ENCODE measurements at places on chromosomes 5 and 9.

DNA sequence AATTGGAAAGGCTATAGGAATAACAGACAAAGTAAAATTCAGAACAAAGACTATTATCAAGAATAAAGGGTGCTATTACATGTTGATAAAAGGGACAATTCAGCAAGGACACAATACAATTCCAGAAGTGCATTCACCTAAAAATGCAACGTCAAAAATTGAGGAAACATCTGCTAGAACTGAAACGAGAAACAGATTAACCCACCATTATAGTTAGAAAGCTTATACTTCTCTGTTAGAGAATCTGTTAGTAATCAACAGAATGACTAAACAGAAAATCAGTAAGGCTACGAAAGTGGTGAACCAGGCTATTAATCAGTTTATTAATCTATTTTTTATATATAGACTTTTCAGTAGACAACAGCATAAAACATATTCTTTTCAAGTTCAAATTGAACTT is 14.8 kb downstream of the FCN1 start:
- DNase-seq = no peak

GRCh38 chr5:57174890-57175510 is 1.1 kb downstream of the GPBP1 start:
- DNase-seq = no peak

- DNase-seq = no peak
Measured at GRCh38 chr9:1460143-1460769, 410.1 kb downstream of the DMRT2 start.

- DNase-seq = no peak
Measured at GRCh38 chr5:139188558-139189270, 9.5 kb downstream of the SIL1 start.

DNA sequence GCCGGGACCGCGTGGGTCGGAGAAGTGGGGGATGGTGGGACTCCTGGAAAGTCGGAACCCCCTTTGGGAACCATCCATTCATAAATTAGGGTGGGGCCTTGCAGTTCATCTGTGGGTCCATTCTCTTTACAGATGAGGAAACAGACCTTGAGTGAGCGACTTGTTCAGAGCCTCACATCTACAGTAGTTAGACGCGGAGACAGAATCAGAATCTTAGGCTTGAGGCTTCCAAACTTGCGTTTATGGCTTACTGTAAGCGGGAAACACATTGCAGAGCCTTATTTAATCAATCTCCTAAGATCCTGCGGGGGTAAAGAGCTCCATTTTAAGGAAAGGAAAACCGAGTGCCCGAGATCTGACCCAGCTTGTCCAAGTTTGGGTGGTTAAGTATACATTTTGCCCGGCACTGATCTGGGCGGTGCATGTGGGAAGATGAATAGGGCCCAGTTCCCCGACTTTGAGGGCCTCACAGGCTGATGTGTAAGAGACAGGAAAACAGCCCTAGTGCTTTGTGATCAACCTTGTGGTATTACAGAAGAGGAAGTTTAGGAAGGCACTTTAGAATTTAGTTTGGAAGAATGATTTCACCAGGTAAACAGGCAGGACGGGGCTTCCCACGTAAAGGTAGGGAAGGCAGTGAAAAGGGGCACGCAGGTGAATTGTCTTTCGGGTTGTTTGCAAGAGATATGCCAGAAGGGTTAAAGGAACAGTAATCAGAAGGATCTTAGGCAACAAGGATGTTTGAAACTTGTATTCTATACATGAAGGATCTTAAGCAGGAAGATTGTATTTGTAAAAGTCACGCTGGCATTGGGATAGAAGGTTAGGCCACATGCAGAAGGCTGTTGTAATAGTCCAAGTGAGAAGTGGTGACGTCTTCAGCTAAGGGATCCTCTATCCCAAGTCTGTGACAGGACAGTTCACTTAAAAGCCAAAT is 744 bp downstream of the TARS1 start:
- no peak for DNase-seq

GRCh38 chr9:112911736-112912135 is 21.1 kb upstream of the SLC46A2 start:
- no peak for DNase-seq

DNA sequence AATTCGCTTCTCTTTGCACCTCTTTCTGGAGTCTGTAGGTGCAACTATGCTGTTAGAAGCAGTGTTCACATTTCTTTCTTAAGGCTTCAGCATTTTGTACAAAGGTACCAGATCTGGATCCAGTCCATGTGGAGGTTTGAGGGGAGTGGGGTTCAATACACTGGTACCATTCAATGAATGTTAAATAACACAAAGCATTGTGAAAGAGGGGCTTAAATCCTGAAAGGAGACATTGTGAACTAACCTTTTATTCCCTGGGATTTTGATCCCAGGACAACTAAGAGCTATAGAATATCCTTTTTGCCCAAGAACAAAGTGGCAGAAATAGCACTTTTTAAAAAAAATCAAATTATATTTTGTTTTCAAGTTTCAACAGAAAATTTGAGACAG is 107.7 kb upstream of the VCAN start:
- no peak for DNase-seq

DNA sequence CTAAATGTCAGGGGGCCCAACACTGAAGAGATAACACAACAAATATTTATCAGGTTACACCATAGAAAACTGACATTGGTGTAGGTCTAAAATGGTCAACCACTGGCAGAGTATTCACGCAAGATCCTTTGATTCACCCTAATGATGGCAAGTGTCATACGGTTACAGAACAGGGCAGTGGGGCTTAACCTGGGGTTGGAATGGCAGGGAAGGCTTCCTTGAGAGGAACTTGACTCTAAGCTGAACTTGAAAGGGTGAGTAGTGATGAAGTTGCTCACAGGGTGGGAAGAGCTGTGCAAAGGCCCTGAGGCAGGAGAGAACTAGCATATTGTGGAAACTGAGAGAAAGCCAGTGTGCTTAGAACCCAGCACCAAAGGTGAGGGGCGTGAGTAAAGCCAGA is 97.1 kb upstream of the MVB12B start:
- no peak for DNase-seq

GRCh38 chr9:76911971-76912370 is 6.1 kb upstream of the PRUNE2 start:
- DNase-seq = no peak

- no peak for DNase-seq
Measured at GRCh38 chr5:95027151-95027721, 257.7 kb downstream of the MCTP1 start.

GRCh38 chr5:170151097-170151831 is 45.6 kb downstream of the FOXI1 start:
- no peak for DNase-seq

- DNase-seq = no peak
Measured at GRCh38 chr9:14661421-14662059, 31.7 kb downstream of the ZDHHC21 start.

DNA sequence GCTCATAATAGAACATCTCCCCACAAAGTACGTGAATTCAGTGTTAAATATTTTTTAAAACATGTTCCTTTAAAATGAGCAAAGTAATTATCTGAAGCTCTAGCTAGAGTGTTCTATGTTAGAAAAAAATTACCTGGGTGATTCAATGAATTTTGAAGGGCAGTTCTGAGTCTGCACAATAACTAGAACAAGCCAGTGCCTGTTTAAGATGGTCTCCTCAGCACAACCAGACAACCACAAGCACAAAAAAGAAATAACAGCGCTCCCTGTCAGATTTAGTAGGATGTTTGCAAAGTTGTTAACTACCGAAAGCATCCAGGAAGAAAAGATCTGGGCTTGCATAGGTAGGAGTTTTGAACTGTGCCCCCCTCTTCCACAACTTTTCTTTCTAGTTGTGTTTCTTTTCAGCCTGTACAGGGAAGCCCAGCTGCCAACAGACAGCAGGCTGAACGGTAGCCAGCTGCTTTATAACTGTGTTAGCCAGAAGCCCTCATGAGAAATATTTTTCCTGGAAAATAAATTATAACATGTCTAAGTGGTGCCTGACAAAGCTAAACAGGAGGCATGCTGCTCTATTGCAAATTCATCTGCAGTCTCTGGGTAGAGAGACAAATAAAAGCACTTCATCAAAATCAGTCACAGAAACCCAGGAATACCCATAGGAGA is 1026.9 kb downstream of the MAT2B start:
- no peak for DNase-seq

DNA sequence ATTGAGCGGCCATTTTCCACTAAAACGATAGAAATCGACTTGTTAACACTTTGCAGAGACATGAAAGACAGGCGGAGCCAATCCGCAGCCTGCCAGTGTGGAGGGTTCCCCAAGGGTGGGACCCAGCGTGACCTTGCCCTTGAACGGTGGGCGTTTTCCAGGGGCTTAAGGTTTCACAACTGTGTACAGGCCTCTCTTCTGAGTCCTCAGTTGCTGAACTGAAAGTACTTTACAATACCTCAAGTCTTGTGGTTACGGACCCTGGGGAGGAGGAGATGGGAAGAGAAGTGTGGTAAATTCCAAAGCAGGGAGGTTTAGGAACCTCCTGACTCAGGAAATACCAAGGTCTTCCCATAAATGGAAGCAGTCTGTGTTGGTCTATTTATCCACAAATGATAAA is 68.2 kb upstream of the CKMT2 start:
- no peak for DNase-seq

DNA sequence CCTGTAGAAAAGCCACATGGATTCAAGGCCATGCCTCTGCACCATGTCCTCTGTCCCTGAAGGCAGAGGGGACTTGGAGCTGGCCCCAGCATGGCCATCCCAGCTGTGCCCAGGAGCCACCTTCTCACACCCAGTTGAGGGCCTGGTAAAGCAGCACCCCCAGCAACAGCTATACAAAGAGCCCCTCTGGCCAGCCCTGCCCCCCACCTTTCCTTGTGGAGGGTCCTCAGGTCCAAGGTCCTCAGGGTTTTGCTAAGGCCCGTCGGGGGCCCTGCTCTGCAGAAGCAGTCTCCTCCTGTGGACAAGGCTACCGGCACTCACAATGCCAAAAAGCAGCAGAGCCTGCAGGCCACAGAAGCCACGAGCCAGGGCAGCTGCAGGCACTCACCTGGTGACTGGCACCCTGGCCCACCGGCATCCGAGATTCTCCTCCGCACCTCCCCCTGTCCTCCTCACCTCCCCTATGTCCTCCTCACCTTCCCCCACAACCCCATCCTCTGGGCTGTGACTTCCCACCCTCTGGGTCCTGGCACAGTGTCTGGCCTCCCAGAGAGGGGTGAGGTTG is 39.9 kb upstream of the LPCAT1 start:
- no peak for DNase-seq

DNA sequence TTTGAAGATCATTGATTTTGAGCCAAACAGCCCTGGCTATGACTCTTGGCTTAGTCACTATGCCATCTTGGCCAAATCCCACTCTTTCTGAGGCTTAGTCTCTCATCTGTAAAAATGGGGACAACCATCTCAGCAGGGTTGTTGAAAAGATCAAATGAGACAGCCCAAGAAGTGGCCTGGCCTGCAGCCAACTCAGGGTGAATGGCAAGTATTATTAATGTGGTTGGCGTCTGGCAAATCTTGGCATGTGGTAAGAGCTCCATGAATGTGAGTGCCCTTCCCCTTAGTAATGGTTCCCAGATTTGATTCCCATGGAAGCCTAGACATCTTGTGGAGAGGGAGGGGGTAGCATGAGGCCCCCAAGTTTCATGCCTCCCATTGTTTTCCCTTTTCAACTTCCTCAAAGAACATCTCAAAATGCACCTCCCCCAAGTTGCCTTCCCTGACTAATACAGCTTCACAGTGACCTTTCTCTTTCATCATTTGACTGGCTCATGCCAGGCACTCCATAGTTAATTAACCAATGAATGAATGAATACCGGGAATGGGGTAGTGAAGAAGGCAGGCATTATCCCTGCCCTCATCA is 11.8 kb upstream of the TGFBI start:
- no peak for DNase-seq

- DNase-seq = no peak
Measured at GRCh38 chr5:155274484-155274883, 260.9 kb downstream of the KIF4B start.

- DNase-seq = no peak
Measured at GRCh38 chr5:127571314-127572131, 54.1 kb downstream of the PRRC1 start.

DNA sequence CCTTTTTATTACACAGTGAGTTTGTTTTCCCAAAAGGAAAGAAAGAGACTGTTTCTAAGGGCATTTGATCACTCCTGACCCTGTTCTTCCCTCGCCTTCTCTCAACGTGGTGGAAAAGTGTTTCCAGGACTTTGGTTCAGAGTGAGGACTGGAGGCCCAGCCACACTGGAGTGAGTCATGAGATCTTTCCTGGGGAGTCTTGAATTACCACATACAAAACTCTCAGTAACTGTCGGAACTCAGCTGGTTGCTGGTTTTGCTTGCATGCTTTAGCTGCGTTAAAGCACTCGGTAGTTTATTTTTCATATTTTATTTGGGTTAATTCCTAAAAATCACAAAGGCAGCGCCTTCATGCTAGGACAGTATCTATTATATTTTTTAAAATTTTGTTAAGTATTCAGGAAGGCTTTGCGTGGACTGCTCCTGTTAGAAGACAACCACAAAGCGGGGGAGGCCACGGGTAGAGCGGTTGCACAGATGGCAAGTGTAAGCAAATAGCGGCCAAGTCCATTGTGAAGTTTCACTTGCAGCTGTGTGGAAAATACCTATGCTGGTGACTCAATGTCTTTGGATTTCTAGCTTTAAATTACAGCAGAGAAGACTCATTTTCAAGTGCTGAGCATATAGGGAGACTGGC is 77.7 kb downstream of the ARSB start:
- DNase-seq = no peak

DNA sequence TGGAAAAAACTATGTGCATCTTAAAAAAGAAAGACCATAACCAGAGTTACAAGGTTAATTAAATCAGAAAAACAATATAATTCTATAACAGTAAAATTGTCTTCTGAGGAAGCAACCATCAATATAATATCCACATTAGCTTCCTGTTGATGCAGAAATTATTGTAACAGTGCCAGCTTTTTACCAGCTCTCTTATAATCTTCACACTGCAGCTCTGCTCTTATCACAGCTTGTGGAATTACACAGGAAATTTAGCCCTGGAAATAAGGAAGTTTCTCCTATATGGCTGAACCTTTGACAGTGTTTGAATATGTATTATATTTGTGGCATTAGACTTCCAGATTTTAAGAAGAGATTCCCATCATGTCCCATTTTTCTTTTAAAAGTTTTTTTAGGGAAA is 49.1 kb upstream of the TEK start:
- DNase-seq = no peak

DNA sequence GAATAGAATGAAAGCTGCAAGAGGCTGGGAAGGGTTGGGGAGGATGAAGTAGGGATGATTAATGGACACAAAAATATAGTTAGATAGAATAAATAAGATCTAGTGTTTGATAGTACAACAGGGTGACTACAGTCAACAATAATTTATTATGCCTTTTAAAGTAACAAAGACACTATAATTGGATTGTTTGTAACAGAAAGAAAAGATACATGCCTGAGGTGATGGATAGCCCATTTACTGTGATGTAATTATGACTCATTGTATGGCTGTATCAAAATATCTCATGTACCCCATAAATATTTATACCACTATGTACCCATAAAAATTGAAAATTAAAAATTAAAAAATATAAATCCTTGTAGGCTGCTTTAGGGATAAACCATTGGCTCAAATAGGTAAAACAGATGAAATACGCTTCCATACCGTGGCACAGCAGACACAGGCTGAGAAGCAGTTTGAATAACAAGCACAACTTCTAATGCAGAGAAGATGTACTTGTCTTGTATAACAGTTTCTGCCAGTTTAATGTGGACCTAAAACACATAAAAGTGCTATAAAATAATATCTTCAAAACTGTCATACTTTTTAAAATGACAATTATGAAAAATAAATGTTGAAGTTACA is 34.9 kb downstream of the APBA1 start:
- no peak for DNase-seq

GRCh38 chr5:80958616-80959015 is 1.5 kb upstream of the RASGRF2 start:
- DNase-seq = no peak

Measured in stimulated activated CD8-positive, alpha-beta memory T cell treated with anti-CD3 and anti-CD28 coated beads, Interleukin-2, amount 100 ng/mL, for 1 hour (primary cell).